ENCODE measurements at places on chromosomes 6 and 20.

DNA sequence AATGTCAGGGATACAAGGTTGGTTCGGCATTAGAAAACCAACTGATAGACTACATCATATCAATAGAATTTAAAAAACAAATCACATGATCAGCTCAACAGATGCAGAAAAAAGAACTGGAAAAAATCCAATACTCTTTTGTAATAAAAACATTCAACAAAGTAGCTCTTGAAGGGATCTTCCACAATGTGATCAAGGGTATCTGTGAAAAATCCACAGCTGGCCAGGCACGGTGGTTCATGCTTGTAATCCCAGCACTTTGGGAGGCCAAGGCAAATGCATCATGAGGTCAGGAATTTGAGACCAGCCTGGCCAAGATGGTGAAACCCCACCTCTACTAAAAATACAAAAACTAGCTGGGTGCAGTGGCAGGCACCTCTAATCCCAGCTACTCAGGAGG, 63.1 kb downstream of the ASCC3 start:
- no peak for DNase-seq

DNA sequence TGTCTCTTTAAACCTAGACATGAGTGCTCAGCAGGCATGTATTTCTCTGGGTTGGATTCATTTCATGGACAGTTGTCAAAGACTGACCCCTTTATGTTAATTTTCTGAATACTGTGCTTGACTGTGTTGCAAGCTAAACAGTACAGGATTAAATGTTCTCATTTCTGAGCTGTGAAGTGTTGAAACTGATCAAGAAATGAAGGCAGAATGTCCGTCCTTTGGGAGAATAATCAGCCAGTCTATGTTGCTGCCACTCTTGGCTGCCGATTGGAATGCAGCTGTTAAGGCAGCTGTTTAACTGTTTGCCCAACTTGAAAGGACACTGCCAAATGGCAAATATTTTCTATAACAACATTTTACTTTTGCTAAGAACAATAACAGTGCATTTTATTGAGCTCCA, 87.3 kb downstream of the CEP57L1 start:
- DNase-seq = no peak

- DNase-seq = peak; percentile 20
Measured at GRCh38 chr6:160088069-160088783, 33.4 kb upstream of the SLC22A1 start.

GRCh38 chr6:1667012-1667804, 57.5 kb downstream of the FOXC1 start:
- DNase-seq = no peak

DNA sequence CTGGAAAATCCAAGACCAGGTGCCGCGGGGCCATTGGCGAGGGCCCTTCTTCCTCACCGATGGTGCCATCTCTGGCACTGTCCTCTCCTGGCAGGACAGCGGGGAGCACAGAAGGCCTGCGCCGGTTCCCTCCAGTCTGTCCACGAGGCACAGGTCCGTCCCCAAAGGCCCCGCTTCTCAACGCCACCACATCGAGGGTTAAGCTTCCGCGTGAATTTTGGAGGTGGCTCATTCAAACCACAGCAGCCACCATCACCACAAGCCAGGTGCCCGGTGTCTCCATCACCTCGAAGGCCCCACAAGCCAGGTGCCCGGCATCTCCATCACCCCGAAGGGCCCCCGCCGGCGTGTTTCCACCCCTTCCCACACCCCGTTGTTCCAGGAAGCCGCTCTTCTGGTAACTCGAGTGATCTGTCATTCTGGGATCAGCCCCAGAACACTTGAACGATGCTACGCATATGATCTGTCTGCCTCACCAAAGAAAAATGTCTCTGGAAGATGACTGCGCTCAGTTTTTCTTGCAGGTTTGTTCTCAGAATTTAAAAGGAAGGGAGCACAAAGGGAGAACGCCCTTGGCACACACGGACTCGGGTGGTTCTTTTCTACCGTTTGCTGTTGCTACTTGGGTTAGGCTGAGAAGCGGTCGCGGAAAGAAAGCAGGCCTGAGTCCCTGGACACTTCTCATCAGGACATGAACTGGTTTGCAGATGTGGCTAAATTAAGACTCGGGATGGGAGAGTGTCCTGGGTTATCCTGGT, 9.9 kb upstream of the KIF25 start:
- no peak for DNase-seq

All from NB4 (cell line).